ENCODE measurements at places on chromosomes 5 and 9.
A peak's percentile ranks its signal among the peaks of the same experiment; 100 is the strongest.

- peak; percentile 67 for DNase-seq
These were observed 655 bp downstream of the MARVELD2 start for GRCh38 chr5:69415584-69415958.

- no peak for DNase-seq
These were observed 15.8 kb downstream of the ZFAND5 start for GRCh38 chr9:72349240-72349639.

GRCh38 chr9:19231904-19232822, 1.7 kb downstream of the DENND4C start:
- DNase-seq: no peak

DNA sequence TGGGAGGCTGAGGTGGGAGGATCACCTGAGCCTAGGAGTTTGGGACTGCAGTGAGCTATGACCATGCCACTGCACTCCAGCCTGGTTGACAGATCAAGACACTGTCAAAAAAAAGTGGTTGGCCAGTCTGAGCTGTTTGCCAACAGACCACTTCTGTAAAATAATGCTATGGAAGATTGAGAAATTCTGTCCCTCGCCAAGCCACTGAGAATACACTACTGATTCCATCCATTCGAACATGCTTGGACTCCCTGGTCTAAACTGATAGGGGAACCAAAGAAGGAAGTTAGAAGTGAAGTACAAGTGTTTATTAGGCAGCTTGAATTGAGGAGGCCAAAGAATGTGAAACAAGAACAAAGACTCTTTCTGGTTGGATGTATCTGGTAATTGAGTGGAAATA, 27.2 kb downstream of the ENC1 start:
- no peak for DNase-seq

- DNase-seq: no peak
These were observed 11.3 kb downstream of the TRPM6 start for GRCh38 chr9:74876382-74876949.

DNA sequence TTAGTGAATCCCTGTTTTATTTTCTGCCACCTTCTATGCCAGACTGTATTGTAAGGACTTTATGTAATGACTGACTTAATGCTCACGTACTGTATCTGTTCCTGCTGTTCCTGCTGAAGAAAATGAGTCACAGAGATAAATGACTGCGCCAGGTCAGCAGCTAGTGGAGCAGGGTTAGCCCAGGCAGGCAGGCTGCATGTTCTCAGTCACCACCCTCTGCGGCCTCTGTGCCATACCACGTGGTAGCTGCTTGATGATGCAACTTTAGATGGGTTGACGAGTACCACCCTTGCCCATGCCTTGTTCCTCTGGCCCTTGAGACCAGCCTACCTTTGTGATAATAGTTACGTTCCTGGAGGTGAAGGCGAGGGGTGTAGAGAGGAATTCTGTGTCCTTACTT, 161.9 kb downstream of the TRIO start:
- no peak for DNase-seq

DNA sequence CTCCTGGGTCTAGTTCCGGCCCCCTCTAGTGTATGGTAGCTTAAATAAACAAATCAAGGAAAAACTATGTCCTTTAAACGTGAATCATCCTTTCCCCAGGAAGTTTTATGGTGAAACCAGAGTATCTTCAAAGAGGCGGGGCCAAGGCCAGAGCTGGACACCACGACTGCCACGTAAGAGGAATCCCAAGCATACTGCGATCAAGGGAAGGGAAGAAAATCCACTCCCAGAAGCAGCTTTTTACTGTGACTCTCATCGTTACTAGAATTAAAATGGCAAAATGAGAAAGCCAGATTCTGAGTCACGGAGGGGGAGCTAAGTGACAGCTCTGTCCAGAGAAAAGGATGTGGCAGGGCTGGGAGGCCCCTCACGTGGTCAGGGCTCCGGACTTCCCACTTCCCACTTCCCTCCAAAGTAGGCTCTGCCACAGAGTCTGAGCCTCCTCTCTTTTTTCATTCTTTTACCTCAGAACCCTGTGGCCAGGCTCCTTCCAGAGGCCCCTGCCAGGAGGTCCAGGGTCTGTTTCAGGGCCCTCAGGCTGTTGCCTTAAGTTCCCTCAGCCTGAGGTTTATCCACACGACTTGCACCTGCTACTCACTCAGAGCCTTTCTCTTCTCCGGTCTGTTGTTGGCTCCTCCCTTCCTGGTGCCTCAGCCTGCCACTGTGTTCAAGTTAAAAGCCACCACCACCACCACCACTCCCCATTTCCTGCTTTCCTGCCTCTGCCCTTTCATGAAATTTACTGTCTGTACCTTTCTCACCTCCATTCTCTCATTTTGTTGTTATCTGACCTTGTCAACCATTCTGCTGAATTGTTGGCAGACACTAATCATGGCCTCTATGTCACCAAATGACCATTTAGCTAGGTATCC, 1.4 kb upstream of the GLRX start:
- peak; percentile 80 for DNase-seq

All from upper lobe of right lung (tissue), 1 donor.